AG08395 (cell line): ENCODE measurements at places on chromosomes 6 and 20.

DNA sequence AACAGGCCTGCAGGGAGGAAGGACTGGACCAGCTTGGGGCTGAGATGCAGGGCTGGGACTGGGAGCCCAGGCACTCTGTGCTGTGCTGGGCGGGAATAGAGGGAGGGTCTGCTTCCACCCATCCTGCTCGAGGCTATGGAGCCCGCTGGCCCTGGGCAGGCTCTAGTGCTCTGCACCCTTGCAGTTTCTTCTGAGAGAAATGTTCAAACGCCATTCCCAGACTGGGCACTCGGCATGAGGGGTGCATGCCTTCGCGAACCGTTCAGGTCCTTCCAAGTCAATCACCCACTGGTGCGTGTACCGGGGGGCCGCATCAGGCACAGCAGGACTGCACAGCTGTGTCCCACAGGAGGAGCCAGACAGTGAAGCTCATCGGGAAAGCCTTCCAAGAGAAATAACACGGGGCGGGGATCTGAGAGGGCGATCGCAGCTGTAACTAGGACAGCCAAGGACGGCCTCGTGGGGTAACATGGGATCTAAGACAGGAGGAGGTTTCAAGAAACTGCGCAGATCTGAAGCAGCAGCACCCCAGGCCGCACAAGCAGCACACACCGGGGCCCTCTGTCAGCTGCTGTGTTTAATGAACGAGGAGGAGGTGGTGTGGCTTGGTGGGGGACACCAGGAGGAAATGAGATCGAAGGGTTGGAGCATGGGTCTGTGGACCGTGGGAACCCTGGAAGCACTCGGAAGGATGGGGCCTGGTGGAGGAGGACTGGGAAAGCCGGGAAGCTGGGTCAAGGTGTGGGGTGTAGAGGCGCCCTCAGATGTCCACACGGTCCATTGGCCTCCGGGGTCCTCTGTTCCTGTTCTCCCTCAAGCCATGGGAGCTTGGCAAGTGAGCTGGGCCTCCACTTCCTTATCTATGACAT lies 26.1 kb upstream of the PYGB start:
- no peak for DNase-seq

DNA sequence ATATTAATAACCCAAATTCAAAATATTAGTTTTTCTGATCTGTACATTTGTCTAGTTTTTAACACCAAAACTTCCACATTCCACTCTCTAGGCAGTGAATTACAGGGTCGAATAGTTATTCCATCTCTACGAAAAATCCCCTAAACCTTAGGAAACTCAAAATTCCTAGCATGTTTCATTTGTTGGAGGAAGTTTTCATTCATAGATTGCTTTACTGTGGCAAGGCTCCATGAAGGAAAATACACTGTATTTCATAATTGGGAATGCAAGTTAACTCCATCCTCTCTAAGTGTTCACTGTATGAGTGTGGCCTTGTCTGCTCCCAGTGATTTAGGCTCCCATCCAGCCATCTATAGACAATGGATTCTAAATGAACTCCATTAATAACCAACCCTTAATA lies 296.1 kb downstream of the TENT5A start:
- DNase-seq: no peak

DNA sequence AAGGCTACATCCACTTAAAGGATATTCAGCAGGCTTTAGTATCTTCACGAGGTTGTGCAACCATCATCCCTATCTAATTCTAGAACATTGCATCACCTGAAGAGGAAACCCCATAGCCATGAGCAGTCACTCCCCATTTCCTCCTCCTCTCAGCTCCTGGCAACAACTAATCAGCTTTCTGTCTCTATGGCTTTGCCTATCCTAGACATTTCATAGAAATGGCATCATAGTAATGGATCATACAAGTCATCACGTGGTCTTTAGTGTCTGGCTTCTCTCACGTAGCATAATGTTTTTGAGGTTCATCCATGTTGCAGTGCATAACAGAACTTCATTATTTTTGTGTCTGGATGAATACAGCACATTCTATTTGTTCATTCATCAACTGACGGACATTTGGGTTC lies 20.5 kb downstream of the SNAI1 start:
- DNase-seq: peak; percentile 57

DNA sequence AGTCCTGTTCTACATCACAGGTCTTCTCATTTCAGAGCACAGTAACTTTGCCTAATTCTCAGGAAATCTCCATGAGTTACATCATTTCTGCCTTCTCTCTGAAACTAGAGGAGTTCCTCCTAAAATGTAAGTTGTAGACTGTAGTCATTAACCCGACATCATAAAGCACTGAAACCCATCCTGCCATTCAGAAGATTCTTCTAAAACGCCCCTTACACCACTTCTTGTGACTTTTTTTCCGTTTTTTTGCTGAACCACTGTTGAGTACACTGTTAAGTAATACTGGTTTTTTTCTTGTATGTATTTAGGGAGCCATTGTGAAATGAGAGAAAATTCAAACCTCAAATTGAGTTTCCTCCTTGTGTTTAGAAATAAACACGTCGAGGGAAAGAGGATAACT lies 117.3 kb downstream of the MAP3K4 start:
- no peak for DNase-seq

DNA sequence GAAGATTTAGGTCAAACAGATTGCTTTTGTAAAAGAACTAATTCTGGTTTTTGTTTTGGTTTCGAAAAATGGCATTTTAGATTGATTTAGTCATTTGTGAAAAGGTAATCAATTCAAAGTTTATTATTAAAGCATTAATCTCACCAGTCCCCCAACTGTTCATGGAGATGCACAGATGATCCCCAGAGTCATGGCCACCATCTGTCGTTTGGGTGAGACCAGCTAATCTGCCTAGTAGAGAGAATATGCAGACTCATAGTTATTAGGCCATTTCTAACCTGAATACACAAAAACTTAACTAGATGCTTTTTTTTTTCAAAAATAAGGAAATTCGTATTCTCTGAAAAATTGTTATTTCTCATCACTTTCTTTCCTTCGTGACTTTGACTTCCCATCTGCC lies 58.1 kb downstream of the C6orf58 start:
- DNase-seq: no peak

DNA sequence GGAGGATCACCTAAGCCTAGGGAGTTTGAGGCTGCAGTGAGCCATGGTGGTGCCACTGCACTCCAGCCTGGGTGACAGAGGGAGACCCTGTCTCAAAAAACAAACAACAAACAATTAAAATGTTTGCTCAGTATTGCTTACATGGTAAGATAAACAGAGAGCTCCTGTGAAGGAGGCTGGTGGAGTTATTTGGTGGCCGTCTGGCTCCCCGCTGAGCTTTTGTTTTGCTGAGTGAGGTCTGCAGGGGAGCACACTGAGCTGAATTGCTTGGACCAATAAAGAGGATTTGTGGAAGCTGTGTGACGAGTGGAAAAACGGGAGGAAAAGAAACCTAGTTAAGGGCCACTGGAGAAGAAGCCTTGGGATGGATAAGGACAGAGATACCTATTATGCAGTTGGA lies 41.1 kb upstream of the BMP6 start:
- no peak for DNase-seq

GRCh38 chr6:129281168-129281796 lies 398.3 kb downstream of the LAMA2 start:
- no peak for DNase-seq
